Hematopoietic multipotent progenitor cell treated with erythropoietin and hydrocortisone succinate and interleukin-3 and kit ligand, for 4 days (in vitro differentiated cells): ENCODE measurements at places on chromosomes 3 and 15.
A peak's percentile ranks its signal among the peaks of the same experiment; 100 is the strongest.

DNA sequence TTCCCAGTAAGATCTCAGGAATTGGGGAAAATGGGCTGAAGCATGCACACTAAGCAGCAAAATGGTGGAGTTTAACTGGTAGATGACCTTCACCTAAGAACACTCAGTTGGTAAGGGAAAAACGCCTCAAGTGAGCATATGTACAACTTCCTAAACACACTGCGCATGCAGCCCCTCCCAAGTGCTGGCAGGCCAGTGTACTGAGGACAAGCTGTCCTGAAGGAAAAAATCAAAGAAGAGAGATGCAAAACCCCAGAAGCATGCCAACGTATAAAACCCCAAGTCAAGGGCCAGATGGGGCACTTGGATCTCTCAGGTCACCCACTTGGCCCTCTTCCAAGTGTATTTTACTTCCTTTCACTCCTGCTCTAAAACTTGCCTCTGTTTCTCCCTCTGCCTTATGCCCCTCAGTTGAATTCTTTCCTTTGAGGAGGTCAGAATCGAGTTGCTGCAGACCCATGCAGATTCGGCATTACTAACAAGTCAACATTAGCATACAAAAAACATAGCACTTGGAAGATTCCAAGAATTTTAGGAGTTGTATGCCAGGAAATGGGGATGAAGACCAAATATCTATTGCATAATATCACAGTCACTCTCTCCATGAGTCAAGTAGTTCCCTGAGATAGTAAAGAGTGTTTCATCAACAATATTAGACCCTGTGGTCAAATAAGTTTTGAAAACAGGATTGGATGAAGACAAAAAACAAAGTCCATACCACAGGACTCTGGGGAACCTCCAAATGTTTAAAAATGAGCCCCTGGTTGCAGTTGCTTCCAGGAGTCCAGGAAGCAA lies 10.8 kb upstream of the FYCO1 start:
- no peak for DNase-seq

- peak; percentile 42 for DNase-seq
These were observed 57.7 kb downstream of the IGF2BP2 start for GRCh38 chr3:185767002-185767688.

- peak; percentile 12 for DNase-seq
These were observed 250.5 kb downstream of the ADAMTSL3 start for GRCh38 chr15:83904107-83905040.

GRCh38 chr3:152309031-152309430 lies 40.3 kb downstream of the MBNL1 start:
- no peak for DNase-seq

DNA sequence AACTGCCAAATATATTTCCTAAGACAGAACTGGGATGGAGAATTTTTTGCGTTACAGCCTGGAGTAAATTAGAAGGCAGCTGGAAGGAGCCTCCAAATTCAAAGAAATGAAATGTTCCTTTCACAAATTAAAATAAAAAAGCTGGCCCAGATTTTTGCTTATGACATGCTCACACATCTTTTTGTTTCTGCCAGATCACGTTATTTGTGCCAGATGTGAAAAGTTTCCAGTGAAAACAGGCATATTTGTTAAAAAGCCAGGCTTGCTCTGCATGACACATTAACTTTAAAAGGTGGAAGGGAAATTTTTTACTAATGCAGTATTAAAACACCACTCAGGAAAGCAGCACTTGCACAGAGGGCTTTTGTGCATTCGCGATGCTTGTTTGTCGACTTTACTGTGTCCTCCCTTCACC lies 23.3 kb upstream of the ACKR4 start:
- DNase-seq = no peak

GRCh38 chr3:184632551-184633236 lies 71.1 kb downstream of the EPHB3 start:
- no peak for DNase-seq

GRCh38 chr15:47179988-47180387 lies 537.3 kb upstream of the SEMA6D start:
- DNase-seq = no peak

GRCh38 chr3:73473181-73473897 lies 151.4 kb downstream of the PDZRN3 start:
- no peak for DNase-seq

DNA sequence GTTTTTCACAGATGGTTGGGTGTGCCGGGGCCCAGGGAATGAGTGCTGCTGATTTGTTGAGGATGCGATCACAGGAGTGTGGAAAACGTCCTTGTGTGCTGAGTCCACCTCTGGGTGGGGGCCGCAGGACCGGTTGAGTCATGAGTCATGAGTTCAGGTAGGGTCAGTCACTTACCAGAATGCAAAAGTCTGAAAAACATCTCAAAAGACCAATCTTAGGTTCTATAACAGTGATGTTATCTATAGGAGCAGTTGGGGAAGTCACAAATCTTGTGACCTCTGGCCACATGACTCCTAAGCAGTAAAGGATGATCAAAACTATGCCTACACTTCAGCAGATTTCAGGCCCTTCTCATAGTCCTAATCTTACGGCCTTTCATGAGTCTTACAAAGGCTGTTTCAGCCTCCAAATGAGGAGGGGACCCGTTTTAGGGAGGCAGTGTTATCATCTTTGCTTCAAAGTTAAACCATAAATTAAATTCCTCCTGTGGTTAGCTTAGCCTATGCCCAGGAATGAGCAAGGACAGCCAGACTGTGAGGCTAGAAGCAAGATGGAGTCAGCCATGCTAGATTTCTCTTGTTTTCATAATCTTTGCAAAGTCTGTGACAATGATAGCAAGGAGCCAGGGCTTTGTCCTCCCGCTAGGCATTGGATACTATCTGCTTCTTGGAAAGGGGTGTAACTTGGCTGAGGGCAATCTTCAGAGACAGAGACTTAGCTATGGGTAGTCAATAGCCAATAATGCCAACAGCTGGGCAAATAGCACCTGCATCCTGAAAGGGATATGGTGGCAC lies 30.6 kb upstream of the PIAS1 start:
- DNase-seq = no peak

- DNase-seq = no peak
These were observed 220.8 kb downstream of the ZNF621 start for GRCh38 chr3:40745381-40746106.

DNA sequence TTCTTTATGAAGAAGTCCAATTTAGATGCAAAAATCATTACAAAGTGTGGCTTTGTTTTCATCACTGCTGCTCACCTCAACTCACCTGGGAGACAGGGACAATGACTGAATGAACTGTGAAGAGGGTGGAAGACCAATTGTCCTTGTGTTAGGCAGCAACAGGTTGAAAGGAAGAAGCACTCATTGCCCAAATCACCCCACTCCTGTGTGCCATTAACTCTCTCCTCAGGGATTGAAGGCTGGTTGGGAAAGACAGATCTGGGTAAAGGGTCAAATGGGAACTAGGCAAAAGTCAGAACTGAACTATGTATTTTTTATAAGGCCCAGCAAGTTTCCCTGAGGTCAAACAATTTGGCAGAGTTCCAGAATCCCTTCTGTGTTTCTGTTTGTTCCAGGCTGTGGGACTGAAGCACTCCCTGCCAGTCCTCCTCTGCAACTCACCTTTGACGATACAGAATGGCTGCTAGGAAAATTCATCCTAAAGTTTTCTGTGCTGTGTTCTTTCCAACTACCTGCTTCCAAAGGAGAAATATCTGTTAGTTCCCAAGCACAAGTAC lies 68.6 kb upstream of the CCDC39 start:
- no peak for DNase-seq

DNA sequence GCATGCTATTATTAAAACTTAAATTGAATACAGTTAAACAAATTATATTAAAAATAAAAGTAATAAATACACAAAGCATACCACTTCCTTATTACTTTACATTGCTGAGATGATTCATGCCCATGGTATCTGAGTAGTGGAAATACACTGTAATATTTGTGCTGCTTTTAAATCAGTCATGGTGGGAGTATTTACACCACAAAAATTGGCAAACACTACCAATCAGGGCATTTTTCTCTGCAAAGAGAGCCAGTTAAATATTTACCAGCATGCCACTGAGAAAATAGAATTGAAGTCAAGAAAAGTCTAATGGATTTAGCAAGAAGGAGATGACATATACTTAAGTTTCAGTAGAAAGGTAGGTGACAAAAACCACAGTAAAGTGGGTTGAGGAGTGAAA lies 19.6 kb downstream of the PPARG start:
- no peak for DNase-seq

DNA sequence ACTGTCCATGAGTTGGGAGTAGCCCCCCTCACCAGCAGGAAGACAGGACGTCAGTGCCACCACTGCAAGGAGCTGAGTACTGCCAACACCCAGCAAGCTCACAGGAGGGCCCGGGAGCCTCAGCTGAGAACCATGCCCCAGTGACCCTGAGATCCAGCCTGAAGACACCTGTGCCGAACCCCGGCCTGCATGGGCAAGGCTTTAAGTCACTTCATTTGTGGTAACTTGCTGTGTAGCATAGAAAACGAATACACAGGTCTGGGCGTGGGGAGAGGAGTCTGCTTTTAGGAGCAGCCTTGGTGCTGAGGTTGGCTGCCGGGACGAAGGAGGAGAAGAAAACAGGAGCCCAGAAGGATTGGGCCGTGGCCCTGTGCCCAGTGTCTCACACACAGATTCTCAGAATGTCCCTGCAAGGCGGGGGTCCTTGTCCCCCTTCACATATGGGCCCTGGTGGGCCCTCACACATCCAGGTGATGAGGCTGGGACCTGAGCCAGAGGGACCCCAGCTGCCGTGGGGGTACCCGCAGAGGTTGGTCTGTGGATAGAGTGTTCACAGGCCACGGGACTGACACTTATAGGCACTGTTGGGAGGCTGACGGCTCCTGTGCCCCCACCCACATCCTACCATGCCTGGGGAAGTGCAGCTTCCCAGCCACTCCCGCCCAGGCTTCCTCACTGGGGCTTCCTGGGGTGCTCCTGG lies 85.3 kb downstream of the PLXNA1 start:
- DNase-seq = no peak

DNA sequence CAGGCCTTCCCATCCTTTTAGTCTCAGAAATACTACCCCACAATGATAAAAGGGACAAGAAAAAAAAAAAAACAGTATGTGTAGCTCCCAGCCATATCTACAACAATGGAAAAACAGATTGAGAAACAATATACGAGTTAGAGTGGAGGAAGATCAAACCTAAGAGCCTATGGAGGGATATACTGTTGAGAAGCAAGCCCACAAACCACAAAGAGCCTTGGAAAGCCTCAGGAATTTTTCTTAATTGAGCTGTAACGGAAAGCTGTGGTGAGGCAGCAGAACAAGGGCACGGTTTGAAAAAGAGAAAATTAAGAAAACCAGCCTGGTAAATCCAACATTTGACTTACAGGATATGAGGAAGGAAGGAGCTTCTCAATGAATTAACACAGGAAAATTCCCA lies 21.4 kb downstream of the KPNA1 start:
- DNase-seq = no peak

DNA sequence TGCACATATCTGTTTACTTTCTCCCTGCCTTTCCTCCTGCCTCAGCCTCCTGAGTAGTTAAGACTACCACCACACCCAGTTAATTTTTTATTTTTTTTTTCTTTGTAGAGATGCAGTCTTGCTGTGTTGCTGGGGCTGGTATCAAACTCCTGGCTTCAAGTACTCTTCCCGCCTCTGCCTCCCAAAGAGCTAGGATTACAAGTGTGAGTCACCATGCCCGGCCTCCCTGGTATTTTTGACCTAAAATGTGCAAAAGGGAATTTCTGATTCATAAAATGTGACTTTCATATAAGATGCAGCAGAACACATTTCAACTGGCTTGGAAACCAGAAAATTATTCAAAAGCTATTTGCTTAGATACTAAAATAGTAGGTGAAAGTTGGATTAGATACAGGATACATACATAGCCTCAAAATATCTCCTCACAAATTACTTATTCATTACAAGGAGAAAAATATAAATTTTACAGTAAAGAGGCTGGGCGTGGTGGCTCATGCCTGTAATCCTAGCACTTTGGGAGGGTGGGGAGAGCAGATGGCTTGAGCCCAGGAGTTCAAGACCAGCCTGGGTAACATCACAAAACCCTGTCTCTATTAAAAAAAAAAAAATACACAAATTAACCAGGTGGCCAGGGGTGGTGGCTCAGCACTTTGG lies 32.0 kb downstream of the MAP4 start:
- DNase-seq = no peak

DNA sequence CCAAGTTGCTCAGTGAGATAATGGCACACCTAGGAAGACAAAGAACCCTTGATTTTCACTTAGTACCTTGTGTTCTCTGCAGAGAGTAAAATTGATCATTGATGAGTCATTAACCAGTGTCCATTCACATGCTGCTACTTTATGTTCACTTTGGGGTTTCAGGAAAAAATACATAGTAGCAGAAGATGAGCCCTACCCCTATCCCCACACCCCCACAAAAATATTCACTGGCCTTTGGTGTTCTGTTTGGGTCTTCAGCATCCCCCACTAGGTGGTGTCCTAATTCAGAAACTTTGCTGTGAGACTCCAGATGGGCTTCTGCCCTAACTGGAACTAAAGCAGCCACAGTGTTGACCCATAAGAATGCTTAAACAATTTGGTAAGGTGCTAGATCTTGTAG lies 178.8 kb downstream of the KLHL25 start:
- peak; percentile 81 for DNase-seq
